AG08395 (cell line): ENCODE measurements at places on chromosomes 11 and 22.

DNA sequence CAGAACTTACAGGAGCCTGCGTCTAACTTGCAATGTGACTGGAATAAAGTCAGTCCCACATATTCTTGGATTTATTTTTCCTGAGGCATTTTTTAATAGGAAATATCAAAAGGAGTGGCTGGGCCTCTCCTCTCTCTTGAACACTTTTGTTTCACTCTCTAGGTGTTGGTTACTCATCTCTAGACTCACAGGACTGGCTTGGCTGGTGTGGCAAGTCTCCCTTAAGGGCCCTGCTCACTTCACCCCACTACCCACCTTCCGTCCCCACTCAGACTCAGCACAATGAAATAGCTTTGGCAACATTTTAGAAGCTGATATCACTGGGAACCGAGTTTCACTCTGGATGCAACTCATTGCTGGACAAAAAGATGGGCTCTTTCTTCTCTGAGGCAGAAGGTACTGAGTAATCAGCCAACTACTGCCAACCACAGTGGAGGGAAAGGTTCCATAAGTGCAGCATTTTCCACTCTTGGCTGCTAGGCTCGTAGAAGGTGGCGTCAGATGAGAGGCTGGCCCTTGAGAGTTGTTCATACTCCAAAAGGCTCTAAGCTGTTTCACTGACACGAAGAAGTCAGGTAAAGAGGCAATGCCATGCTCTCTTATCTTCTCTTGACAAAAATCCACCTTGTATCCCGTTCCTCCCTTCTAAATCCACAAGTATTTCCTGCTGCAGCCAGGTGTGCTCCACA is 390.6 kb downstream of the SOX6 start:
- DNase-seq: no peak

DNA sequence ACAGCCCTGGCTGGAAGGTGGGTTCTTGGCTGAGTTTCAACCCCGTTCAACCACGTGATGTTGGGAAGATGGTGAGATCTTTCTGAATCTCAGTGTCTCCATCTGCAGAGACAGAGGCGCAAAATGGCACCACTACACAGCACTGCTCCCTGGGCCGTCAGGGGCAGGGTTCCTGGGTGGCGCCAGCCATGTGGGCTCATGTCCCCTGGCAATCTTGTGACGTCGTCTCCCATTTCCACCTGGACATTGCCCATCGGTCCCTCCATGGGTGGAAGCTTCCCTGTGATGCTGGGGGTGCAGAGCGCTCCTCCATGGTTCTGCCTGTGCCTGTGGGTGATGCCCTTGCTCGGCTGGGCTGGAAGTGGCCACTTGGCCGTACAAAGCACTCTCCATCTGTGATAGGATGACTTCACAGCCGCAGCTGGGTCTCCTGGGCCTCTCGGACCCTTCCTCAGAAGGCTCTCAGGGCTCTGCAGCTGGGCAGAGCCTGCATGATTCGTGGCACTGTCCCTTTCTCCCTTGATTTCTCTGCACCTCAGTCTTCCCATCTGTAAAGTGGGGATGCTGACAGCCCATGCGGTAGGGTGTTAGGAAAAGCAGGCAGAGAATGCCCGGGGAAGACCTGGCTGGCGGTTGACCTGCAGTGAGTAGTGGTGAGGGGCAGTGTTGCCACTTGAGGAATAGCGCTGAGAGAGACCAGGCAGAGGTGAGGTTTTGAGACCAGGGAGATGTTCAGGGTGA is 35.2 kb downstream of the SMIM38 start:
- DNase-seq: no peak

GRCh38 chr11:42819126-42819525 is 492.7 kb upstream of the API5 start:
- DNase-seq: no peak

- DNase-seq: no peak
These were observed 606.7 kb upstream of the ARHGAP42 start for GRCh38 chr11:100080381-100080780.

GRCh38 chr11:58625086-58625485 is 2.6 kb downstream of the CNTF start:
- DNase-seq: no peak

- no peak for DNase-seq
These were observed 413 bp downstream of the CBX7 start for GRCh38 chr22:39152024-39152510.
